H9 (cell line): ENCODE measurements at places on chromosomes 2 and 18. TPM values are rescaled to one million over a fixed set of nuclear protein-coding genes. Genes with fewer than 3 reads are reported as not detected.
A peak's percentile ranks its signal among the peaks of the same experiment; 100 is the strongest.

DNA sequence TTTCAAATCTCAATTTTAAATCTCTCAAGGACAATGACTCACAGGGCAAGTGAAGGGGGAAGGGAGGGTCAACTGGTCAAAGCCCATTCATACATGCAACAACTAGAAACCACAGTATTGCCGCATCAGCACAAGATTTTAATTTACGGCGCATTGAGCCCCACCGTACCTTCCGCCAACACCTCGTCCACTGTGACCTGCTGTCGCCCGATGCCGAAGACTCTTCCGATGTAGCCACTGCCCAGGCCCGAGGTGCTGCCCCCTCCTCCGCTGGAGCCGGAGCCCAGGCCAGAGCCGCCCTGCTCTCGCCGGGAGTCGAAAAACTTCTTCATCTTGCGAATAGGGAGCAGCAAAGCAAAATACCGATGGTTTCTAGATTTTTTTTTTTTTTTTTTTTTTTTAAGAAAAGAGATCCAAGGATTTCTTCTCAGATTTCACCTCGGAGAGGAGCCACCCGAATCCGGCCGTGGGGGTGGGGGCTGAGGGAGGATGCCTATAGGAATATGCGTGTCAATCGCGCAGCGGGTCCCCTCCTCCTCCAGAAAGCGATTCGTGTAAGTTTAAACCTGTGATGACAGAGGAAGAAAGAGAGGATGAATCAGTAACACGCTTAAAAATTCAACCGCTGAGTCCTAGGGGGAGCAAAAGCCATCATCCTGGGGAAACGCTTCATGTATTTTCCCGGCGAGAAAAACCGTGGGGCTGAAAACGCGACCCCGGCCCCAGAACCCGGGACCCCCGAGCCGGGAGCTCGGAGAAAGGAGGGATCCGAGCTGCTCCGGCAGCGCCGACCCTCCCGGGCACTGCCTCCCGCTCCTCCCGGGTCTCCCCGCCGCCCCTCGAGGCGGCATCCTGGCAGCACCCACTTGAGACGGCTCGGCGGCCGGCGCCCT lies 584 bp downstream of the AAK1 start:
- DNase-seq: peak; percentile 53

- DNase-seq: no peak
These were observed 292.5 kb downstream of the LRRTM1 start for GRCh38 chr2:80012061-80012460.

DNA sequence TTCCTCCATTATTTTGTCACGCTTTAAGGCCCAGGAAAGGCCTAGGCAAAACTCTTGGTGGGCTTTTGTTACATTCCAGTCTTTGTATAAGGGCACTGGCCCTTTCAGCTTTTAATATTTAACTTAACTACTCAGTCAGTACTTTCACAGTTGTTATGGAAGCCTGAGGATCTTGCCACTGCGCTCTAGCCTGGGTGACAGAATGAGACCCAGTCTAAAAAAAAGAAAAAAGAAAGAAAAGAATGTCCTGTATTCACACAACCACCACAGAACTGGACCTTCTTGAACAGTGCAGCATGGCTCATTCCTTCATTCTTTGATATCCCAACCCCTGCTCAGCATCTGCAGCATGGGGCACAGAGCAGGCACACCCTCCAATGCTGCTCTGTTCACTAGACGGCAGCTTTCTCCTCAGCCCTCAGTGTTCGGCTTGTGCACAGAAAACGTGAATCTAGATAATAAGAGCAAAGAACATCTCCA lies 93.4 kb upstream of the MSH2 start:
- no peak for DNase-seq

DNA sequence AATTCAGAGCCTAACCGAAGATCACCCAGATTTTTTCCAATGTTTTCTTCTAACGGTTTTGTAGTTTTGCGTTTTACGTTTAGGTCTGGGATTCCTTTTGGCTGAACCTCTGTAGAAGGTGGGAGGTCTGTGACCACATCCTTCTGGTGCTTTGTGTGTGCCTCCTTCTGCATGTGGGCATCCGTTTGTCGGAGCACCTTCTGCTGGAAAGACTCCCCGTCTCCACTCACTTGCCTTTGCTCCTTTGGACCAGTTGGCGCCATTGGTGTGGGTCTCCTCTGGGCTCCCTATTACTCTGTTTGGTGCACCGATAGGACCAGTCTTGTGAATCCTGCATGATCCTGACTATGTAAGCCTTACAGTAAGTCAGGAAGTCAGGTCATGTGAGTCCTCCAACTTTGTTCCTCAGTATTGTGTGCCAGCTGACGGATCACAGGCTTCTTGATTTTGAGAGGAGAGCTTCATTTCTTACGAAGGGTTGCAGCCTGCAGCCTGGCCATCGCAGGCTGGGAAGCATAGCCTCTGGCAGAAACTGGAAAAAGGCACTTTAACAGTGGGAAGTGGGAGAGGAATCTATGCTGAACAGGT lies 13.6 kb downstream of the AQP12A start:
- no peak for DNase-seq

- DNase-seq: peak; percentile 48
These were observed 352 bp upstream of the HOXD12 start for GRCh38 chr2:176099159-176099727.

RBM44 gene
- total RNA-seq: 0.15 and 0.22 TPM in 2 replicates

GRCh38 chr2:182952741-182953450 lies 85.4 kb downstream of the NCKAP1 start:
- DNase-seq: no peak

FBXO15 gene
- total RNA-seq: 0.39 and 0.48 TPM in 2 replicates

DNA sequence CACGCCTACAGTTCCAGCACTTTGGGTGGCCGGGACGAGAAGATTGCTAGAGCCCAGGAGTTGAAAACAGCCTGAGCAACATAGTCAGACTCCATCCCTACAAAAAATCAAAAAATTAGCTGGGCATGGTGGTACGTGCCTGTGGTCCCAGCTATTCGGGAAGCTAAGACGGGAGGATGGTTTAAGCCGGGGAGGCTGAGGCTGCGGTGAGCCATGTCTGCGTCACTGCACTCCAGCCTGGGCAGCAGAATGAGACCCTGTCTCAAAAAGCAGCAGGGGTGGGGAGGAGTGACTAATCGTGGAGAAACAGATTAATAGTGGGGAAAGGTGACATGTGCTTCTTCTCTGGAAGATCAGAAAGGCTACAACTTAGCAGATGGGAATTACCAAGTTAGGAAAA lies 58.1 kb upstream of the GPC1 start:
- DNase-seq: no peak

CSRNP3 gene
- 2.3 and 3.6 TPM in 2 replicates for total RNA-seq

- DNase-seq: peak; percentile 33
These were observed 957.1 kb upstream of the CHAC2 start for GRCh38 chr2:52810460-52810859.

DNA sequence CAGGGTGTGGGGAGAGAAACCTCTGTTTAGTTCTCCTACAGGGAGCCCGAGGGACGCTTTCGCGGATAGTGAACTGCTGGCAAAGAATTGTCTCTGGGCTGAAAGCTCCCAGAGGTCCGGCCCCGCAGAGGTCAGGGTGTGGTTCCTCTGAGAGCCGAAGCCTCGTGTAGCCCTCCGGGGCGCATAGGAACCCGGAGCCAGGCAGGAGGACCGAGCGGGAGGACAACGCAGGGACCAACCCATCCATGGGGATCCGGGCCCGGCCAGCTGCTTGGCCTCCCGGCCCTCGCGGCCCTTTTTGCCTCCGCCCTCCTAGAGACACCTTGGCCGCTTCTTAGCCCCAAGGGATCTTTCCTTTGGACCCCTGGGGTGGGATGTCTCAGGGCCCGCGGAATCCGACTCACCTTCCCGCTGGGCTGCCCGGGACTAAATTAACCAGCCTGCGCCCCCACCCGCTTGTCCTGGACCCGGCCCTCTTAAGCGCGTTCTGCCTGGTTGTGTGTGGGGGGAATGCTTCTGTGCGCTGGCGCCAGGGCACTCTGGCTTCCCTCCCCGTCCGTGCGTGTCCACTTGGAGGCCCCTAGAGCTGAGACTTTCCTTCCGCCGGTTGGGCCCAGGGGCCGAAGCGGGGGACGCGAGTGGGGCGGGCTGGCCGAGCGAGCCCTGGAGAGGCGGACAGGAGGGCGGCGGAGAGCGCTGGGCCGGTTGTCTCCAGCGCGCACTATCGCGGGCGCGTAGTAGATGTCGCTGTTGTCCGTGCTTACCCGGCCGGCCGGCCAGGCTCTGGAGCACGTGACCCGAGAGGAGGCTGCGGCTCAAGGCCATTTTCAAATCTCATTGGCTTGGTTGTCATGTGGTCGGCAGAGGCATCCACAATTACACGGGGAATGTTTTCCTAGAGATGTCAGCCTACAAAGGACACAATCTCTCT lies at the start of gene HOXD10:
Gene HOXD10, plus strand, starts transcription at position 896 of the 931 bp plus-strand sequence. CDS start 56 bp downstream, outside the sequence.
- DNase-seq: peak; percentile 86

ATP6V1B1 gene
- total RNA-seq: not detected in 2 replicates

NEU4 gene
- total RNA-seq: 0.42 and 0.70 TPM in 2 replicates

DNA sequence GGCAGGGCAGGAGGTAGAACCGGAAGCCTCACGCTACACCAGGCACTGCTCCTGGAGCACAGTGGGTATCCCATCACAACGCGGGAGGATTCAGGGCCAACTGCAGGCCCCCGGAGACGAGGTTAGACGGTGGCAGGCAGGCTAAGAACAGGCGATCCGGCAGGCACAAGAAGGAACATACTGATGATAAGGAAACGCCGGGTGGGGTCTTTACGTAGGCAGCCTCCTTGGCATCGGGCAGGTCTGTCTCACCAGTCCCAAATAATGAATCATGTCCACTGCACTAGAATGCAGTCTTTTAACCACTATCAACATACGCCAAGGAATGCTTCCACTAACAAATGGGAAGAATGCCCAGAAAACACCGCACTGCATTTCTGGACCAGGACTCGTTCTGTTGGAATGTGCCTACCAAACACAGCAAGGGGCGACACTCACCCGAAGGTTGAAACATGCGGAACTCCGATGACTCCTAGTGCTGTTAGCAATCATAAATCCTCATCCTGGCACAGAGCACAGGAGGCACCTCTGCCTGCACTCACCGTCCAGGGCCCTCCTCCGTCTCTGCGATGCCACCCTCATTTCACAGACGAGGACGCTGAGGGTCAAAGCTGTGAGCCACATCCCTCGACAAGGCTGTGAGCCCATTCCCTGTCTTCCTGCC lies 35.2 kb downstream of the ZNF516 start:
- peak; percentile 20 for DNase-seq

FEV gene
- not detected in 2 replicates for total RNA-seq

DNA sequence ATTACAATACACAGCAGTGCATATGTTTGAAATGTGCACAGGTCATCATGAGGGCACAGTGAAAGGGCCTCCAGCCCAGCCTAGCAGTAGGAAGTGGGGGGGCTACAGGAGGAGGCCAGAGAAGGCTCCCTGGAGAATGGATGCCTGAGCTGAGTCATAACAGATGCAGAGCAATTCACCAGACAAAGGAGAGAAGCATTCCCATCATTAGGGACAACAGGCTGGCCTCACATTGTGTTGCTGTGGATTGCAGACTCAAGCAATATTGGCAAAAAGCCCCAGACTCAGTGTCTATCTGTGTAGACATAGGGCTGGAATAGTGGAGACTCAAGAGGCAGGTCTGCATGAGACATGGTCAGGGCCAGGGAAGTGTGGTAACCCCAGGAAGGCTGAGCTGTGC lies 329.9 kb downstream of the DLGAP1 start:
- peak; percentile 73 for DNase-seq

- no peak for DNase-seq
These were observed 306.2 kb downstream of the PRKCE start for GRCh38 chr2:45957533-45958227.

GRCh38 chr2:54073796-54074195 lies 41.6 kb upstream of the ACYP2 start:
- DNase-seq: no peak

DNA sequence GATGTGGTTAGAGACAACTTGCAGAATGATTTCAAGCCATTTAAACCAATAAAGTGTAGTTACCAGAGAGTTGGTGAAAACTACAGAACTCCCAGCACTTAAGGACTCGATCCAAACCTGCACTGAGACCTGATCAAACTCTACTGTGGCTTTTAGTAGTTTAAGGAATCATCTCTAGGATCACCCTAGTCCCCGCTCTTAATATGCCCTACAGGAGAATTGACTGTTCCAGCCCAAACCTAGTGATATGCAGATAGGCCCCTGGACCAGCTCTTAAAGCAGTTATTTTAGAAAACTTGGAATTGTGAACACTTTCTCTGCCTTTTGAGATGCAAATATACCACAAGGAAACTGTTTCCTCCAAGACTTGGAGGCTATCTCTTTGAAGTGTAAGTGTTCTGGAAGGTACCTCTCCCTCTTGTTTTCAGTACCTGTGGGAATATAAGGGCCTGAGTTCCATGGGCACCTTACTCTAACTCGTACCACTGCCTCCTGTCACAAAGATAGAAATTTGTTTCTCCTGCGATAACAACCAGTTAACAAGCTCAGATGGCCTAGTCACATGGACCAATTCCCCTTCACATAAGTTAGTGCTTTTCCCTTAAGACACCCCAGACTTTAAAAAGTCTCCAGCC lies 1367.2 kb upstream of the SLC39A10 start:
- no peak for DNase-seq

DNA sequence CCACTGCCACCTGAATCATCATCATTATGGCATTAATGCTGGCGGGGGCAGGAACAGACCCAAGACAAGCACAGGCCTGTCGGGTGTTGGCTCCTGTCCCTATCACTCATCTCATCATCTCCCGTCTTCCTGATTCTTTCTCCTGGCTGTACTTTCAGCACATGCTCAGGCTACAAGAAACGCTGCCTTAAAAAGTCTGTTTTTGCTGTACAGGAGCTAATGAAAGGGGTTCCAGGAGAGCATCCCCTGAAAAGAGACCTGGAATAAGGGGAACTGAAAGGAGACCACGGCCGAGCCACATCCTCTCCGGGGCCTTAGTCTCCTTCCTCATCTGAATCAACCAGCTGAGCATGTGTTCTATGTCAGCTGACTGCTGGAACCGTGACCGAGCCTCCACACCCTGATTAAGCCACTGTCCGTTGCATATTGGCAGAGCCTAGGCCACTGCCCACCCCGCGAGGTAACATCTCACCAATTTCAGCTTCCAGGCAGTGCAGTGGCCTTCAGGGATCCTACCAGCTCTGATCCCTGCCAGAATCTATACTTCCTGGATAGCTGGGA lies 62.6 kb downstream of the DNMT3A start:
- DNase-seq: no peak

DNA sequence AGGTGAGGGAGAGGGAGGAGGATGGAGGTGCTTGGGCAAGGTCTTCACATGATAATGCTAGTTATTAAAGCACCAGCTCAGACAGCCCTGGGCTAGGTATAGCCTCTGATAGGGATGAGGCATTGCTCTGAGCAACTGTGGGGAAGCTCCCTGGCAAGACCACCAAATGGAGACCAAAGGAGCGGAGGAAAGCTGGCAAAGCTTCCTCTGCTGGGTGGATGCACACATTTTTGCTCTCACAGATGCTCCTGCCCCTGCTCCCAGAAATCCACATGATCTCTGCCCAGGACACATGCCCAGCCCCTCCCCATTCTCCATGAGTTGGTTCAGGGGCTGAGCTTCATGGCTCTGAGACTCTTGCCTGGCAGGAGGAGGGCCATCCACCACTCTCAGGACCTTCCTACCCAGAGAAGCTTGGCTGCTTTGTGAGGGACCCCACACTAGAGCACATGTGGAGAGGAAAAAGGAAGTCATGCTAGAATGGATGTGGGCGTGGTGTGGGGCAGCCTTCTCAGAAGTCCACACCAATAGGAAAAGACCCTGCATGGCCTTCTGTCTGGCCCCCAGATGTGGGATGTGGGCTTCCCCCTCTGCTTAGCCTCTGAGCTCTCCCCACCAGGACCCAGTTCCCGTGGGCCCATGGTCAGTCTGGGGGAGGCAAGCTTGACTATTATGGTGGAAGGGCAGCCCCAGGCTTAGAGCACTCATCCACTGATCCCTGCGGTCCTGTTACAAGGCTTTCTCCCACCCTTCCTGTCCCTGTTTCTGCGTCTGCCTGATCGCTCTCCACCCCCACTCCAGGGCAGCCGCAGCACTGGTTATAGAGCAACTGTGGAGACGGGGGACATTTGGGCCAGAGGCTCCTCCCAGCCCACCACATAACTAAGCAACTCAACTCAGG lies 10.5 kb upstream of the CYP26B1 start:
- no peak for DNase-seq
